T-helper 1 cell (primary cell): ENCODE measurements at places on chromosomes 3 and 15.

- DNase-seq: no peak
Measured at GRCh38 chr15:77985031-77985930, 92.2 kb downstream of the TBC1D2B start.

DNA sequence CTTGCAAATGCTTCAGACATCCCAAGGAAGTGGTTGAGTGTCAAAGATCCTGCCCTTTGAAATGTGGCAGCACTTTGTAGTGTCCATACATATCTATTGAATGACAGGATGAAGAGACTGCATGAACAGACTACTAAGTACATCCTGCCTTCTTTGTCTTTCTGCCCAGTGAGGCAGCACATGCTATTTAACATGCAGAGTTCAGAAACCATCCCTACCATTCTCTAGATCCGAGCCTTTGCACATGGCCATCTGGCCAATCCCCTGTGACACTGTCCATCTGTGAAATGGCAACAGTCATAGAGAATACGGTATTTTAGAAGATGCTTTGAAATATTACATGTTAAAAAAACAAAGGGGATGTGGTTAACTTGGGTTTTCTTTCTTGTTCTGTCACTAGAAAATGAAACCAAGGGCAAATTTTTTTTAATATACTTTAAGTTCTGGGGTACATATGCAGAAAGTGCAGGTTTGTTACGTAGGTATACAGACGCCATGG, 519.6 kb downstream of the NTRK3 start:
- no peak for DNase-seq

DNA sequence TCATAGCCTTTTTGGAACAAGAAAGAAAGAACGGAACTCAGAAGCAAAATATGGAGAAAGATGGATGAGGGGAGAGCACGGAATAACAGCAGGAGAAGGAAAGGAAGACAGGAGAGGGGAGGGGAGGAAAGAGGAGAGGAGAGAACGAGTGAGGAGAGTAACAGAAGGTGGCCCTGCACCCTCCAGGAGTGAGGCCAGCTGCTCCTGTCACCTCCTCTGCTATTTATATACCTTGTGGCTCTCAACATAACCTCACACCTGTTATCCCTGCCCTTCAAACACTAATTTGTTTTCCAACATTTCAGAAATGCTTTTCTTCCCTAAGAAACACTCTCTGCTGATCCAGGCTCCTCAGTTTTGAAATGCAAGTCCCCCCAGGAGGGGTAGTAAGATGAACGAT, 53.4 kb upstream of the ATP2B2 start:
- DNase-seq: no peak

GRCh38 chr3:24185738-24186384, 240.8 kb downstream of the NR1D2 start:
- no peak for DNase-seq

DNA sequence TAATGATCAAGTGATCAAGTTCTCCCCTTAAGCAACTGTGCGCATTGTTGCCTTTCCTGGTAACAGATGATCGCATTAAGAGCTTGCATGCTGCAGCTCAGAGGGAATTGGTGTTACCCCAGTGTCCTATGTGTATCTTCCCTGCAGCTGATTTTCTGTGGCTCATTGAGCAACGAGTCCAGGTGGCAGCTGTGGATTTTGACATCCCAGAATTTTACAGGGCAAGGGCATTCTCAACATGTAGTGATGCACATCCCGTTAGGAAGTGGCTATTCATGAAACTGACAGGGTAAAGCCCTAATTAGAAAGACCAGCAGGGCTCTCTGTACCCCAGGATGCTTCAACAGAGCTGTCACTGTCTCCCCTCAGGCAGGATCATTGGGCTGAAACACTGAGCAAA, 232.8 kb downstream of the AGBL1 start:
- DNase-seq: no peak

GRCh38 chr15:61479613-61480012, 250.5 kb upstream of the RORA start:
- no peak for DNase-seq

DNA sequence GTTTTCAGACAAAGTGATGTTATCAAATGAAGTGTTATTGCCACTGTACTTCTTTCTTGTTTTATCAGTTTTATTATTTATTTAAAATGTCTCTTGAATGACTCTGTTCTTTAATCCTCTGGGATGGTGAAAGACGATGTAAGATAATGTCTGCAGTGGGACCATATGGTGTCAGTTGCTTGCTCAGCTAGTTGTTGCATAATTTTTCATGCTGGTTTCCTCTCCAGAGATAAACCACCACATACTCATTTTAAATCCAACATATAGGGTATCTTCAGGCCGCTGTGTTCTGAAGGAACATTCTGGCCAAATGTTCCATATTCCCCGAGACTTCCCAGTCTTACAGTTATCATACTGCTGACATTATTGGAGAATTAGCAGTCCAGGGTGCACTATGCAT, 75.9 kb downstream of the GABRG3 start:
- no peak for DNase-seq

DNA sequence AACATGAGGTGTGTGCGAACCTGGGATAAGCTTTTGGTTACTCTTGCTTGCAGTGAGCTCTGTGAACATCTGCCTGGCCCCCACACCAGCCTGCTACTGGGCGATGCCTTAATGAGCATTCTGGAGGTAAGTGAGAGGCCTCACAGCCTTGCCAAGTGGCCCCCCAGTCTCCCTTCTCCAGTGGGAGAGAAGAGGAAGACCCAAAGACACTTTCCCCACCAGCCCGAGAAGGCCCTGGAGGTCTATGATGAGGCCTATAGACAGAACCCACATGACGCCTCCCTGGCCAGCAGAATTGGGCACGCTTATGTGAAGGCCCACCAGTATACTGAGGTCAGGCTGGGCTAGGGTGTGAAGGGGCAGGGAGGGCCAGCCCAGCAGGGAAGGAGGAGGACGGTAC, 22.5 kb downstream of the TTC21A start:
- no peak for DNase-seq

GRCh38 chr3:157865352-157866000, 240.7 kb downstream of the SHOX2 start:
- DNase-seq: no peak

DNA sequence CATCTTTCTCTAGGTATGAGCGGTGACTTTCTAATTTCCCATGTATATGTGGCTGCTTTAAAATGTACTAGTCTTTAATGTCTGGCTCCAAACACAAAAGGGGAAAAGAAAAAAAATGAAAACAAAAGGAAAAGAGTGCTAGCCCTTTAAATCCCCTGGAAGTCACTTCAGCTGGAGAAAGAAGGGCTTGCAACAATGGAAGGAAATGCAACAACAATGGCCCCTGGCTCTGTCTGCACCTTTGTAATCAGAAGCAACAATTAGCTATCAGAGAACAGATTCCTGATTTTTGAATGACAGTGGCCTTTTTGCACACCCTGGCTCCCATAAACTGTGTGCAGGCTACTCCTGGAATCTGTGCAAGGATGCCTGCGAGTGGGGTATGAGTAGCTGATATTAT, 591.2 kb downstream of the FHIT start:
- DNase-seq: no peak

DNA sequence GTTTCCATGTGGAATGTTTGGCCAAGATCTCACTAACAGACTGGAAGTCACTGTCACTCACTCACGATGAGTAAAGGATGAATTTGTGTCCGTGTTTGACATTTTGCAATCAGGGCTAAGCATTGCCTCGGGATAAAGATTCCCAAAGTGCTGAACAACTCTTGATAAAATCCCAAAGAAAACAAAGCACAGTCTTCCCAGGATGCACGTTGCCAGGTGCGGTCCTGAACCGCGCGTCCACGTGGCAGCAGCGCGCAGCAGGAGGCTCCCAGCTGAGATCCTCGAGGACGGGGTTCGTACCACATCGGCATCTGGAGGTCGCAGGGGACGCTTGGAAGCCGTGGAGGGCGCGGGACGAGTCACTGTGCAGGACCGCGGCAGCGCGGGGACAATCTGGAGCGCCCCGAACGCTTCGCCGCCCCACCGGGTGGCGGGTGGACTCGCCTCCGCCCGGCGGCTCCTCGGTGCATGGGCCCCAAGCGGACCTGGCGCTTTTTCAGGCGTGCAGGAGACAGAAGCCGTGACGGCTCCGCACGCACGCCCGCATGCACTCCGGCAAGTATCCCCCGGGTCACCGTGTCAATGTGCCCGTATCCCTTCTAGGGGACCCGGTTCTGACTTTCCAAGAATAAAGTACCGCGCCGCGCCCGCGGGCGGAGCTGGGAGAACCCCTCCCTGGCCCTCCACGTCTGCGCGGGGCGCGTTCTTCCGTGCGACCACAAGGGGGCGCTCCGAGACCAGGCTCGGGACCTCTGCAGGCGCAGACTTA, 17.7 kb downstream of the CPN2 start:
- DNase-seq: peak; percentile 65

DNA sequence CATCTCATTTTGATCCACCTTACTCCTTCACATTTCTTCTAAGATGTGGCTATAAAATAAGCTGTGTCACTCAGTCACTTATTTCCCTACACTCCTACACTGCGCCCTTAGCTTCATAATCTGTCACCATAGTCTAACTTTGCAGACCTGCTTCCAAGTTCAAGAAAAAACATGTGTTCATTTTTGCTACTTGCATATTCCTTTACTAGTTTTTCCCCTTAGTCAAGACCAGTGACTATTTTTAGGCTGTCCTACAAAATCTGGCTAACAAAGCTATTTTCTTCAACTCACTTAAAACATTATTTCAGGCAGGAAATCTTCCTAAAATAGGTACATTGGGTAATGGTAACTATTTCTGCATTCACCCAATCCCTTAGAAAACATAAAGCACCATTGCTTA, 272.5 kb downstream of the TBC1D5 start:
- no peak for DNase-seq

- DNase-seq: no peak
Measured at GRCh38 chr3:160735826-160736225, 20.2 kb upstream of the PPM1L start.

GRCh38 chr3:170942011-170942410, 33.6 kb upstream of the EIF5A2 start:
- no peak for DNase-seq

DNA sequence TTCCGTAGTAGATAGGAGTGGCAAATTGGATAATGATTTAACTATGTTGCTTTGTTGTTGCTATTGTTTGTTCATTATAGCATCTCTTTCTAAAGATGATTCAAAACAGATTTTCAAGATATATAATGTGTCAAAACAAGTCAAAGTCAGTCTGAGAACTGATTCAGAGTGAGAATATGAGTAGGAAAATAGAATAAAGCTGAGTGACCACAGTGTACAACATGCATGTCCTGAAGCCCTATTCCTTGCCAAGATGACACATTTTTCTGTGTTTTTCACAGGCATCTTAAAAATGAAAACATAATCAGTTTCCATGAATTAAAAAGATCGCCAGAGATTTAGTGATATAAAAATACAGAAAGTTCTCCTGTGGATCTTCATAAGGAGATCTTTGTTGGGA, 57.0 kb upstream of the THRB start:
- no peak for DNase-seq

- no peak for DNase-seq
Measured at GRCh38 chr3:155420406-155420805, 126.9 kb upstream of the STRIT1 start.

GRCh38 chr3:170907637-170908234, 701 bp downstream of the EIF5A2 start:
- no peak for DNase-seq

- no peak for DNase-seq
Measured at GRCh38 chr3:188827576-188827975, 344.2 kb upstream of the TPRG1 start.

GRCh38 chr3:138469874-138470273, 35.5 kb downstream of the ESYT3 start:
- no peak for DNase-seq

- DNase-seq: no peak
Measured at GRCh38 chr3:155443815-155444214, 150.3 kb upstream of the STRIT1 start.

DNA sequence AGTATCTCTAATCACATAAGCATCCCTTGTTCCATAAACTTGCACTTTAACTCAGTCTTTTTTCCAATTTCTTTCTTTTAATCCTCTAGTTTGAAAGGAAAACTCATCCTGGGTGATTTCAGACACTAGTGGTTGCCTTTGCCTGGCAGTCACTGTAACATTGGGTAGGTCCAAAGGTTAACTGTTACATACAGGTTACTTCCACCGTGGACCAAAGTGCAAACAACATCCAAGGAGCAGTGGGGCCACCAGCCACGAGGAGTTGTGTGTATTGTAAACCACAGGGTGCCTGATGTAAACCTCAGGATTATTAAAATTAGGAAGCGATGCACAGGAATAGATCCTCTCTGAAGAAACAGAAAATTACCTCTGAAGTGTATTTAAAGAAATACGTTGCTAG, 75.0 kb downstream of the HCN4 start:
- no peak for DNase-seq

- no peak for DNase-seq
Measured at GRCh38 chr15:90761629-90762028, 44.5 kb downstream of the BLM start.

DNA sequence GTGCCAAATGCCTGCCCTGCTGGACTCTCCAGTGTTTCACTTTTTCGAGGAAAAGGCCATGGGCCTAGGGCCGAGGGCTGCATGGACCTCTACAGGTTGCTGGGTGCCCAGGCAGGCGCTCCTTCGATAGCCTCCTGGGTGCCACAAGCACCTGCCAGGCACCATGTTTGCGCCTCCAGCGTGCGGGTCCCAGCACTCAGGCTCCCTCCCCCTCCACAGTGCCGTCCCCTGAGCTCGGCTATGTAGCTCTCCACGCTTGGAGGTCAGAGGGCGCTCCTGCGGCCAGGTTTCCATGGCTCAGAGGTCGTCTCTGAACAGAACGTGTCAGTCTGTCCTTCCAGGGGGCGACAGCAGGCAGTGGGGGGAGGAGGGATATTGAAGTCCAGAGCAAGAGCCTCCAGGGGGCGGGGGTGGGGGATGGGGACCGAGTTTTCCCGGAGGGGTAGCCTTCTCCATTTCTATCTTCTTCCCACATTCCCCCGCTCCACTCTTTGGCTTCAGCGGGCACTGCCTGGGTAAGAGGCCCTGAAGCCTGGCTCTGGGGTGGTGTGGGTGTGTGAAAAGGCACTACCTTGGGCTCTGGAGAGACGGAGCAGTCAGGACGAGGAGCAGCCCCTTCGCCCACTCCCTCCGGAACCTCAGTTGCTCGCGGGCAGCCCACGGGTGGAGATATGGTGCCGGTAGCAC, 3.6 kb downstream of the ONECUT1 start:
- DNase-seq: no peak

DNA sequence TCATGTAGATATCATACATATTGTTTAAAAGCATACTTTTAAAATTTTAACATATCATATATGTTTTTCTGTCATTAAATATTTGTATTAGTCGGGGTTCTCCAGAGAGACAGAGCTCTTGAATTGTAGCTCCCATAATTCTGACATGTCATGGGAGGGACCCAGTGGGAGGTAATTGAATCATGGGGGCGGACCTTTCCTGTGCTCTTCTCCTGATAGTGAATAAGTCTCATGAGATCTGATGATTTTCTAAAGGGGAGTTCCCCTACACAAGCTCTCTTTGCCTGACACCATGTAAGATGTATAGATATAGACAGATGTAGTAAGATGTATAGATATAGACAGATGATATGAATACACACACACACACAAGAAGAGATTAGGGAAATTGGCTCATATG, 161.2 kb upstream of the ABI3BP start:
- DNase-seq: no peak
